ENCODE measurements at places on chromosomes 1 and 21.

DNA sequence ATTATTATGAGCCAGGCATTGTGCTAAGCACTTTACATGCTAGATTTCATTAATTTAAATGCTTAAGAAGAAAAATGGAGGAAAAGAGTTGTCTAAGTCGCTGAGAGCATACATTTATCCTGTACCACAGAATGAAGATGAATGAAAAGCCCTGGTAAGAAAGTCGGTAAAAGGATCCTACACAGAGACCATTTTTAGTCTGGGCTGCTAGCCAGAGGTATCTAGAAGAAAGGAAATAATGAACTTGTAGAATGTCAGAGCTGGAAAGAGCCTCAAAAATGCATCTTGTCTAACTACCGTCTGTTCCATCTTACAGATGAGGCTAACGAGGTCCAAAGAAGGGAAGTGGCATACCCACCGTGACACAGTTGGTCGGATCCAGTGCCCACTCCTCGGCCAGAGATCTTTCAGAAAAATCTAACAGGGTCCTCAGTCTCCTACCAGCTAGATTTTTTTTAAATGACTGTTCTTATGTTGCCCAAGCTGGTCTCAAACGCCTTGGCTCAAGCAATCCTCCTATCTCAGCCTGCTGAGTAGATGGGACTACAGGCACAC, 12.2 kb upstream of the TNR start:
- no peak for DNase-seq

DNA sequence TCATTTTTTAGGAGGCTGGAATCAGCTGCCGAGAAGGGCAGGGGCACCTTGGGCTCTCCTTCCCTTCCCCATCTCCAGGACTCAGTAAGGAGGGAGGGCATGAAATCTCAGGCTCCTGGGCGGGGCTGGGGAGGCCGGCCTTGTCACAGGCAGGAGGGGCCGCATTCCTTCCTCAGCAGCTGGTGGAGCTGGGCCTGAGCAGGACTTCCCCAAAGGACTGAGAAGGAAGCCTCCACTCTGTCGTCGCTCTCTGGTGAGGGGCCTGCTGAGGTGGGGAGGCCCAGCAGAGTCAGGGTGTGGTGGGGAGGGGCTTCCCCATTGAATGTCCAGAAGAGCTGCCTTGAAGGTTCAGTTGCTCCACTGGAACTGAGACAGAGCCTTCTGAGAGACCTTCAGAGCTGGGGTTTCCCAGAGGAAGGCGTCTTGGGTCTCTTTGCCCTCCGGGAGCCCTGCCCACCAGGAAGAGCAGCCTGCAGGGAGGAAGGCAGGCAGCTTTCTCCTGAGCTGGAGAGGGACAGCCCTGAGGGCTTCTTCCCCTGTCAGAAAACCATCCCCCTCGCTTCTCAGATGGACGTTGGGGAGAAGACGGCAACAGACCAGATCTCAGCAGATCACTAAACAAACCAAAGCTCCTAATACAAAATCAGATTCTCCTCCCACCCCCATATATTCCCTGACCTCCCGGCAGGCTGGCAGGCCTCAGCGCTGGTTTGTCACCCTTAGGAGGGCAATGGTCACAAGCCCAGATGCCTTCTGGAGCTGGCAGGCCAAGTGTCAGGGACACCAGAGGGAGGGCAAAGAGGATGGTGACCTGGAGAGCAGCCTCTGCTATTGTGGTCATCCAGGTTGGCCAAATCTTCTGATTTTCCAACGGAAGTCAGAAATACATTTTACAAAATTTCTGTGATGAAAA, 10.7 kb downstream of the KCNA10 start:
- no peak for DNase-seq

DNA sequence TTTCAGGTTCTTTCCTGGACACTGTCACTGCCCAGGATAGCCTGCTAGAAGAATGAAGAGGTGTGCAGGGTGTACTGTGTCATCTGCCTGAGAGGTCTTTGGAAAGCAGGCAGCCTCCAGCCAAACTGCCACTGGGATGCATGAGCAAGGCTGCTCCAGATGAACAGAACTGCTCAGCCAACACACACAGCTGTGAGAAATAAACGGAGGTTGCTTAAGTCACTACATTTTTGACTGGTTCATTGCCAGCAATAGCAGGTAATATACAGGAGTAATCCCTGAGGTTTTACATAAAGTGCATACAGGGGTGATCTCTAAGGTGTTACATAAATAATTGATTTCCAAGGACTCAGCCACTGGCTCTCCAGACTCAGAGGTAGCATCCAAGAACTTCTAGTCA, 516.9 kb downstream of the BRINP3 start:
- no peak for DNase-seq

- DNase-seq = no peak
Measured at GRCh38 chr1:185152187-185152767, 4.5 kb downstream of the TRMT1L start.

GRCh38 chr1:56780826-56781225, 38.4 kb downstream of the FYB2 start:
- DNase-seq = no peak

GRCh38 chr21:43274946-43275310, 106.1 kb downstream of the CRYAA start:
- no peak for DNase-seq

DNA sequence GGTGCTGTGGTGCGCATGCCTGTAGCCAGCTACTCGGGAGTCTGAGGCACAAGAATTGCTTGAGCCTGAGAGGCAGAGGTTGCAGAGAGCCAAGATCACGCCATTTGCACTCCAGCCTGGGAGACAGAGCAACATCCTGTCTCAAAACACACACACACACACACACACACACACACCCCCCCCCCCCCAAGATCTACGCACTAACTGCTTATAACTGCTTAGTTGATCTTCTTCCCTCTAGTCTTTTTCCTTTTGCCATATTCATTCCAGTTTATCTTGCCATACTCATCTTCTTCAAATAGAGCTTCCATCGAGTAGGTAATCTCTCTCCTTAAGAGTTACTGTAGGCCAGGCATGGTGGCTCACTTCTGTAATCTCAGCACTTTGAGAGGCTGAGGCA, 20.9 kb downstream of the EPB41 start:
- DNase-seq = no peak

DNA sequence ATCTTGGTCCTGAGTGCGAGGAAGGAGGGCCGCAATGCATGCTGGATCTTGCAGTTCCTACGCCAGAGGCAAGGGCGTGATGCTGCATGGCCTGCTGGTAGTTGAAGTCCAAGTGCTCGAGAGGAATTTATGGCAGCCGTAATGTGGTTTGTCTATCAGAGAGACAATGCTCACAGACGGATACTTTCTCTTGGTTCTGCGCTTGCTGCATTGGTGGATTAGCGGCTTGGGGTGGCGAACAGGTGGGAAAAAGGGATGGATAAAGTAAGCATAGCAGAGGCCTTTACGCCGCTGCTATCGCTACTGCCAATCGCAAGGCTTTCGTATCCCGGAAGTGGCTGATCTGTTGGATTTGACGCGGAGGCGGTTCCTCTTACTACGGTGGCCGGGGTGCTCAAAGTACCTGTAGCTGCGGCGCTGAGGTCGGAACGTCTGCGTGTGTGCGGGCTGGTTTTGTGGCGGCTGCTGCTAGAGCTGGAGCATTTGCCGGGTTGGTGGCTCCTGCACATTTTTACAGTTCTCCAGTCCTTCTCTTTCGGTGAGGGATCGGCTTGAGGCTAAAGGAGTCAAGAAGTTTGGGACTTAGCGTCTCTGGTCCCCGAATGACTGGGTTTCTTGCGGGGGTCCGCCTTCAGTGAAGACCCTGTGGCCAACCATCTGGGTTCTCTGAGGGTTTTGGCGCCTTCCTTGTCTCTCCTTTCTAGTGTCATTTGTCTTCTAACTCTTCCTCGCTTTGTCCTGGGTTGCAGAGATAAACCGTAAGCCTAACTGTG, at the start of gene ATG4C:
Gene ATG4C, plus strand, starts transcription at position 397 of the 773 bp plus-strand sequence. CDS start 19,655 bp downstream, outside the sequence.
- peak; percentile 74 for DNase-seq

GRCh38 chr1:12649971-12650421, 6.1 kb downstream of the AADACL4 start:
- no peak for DNase-seq

- DNase-seq = no peak
Measured at GRCh38 chr1:53068314-53069099, 6.5 kb downstream of the PODN start.

- no peak for DNase-seq
Measured at GRCh38 chr1:180241716-180242544, 11.9 kb downstream of the LHX4 start.

- DNase-seq = no peak
Measured at GRCh38 chr1:192978195-192978710, 80.9 kb downstream of the UCHL5 start.

- DNase-seq = no peak
Measured at GRCh38 chr1:24904731-24905354, 25.2 kb downstream of the RUNX3 start.

DNA sequence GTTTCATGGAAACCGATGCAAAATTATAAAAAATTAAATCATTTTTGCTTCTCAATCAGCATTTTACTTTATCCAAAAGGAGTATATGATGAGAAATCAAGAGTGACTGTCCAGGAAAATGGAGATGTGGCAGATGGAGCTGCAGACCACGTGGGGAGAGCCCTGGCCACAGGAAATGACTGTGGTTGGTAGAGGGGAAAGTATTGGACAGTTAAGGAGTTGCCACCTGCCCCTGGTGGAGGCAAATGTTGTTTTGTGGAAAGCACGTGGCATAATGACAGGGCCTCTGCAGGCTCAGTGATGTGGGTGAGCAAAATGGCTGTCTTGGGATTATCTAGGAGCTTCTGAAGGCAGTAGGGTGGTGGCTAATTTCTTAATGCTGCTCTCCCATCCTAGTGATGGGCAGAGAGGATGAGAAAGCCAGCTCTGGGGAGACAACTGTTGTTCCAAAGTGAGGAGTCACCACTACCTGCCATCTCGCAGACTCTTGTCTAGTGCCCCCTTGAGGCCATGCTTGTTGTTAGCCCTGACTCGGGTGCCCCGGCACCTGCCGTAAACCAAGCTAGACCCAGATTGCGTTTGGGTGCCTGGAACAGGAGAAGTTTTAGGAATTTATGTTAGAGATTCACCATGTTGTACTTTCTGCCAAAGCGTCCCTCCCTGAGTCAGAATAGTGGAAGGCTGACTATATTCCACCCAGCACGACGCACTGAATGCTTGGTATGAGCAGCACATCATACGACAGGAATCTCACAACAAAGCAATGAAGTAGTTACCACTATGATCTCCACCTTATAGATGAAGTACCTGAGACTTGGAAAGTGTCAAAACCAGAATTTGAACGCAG, 144.0 kb downstream of the ROR1 start:
- no peak for DNase-seq

DNA sequence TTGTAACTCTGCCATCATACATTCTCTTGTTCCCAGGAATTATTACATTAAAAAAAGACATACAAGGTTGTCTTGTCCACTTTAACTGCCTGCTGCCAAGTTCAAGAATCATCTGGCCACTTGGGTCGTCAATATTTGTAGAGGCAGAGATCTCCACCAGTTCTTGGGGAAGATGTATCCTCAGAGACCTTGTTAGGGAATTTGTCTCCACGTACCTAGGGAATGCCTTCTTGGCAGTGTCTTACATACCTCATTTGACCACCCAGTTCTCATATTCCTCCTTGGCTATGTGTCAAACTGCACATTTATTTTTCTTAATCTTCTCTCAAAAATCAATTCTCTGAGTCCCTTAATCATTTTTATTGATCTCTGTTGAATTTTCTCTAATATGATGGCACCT, 266.0 kb downstream of the SPATA17 start:
- no peak for DNase-seq

- DNase-seq = no peak
Measured at GRCh38 chr1:17617787-17618557, 78.5 kb downstream of the ARHGEF10L start.

GRCh38 chr1:50350421-50350820, 72.8 kb downstream of the DMRTA2 start:
- no peak for DNase-seq

DNA sequence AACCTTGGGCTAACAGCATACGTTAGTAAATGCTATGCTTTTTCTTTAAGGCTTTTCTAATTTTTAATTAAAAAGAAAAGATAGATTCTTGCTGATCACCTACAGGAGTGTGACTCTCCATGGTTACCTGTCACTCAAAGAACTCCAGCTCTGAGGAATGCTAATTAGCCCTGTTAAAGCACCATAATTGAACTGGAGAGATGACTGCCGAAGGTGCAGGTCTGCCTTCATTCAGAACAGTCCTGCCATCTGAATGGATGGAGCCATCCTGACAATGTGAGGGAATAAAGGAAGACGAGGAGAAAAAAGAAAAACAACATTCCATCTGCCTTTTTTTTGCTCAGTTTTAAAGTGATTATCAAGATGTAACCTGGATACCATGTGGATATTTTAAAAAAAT, 94.6 kb downstream of the ATP6V1G3 start:
- DNase-seq = no peak

- DNase-seq = no peak
Measured at GRCh38 chr1:82269431-82269830, 468.7 kb downstream of the ADGRL2 start.

GRCh38 chr1:144101397-144102045, 129.7 kb upstream of the FAM72C start:
- DNase-seq = no peak

- no peak for DNase-seq
Measured at GRCh38 chr1:218463194-218464156, 118.3 kb downstream of the TGFB2 start.

DNA sequence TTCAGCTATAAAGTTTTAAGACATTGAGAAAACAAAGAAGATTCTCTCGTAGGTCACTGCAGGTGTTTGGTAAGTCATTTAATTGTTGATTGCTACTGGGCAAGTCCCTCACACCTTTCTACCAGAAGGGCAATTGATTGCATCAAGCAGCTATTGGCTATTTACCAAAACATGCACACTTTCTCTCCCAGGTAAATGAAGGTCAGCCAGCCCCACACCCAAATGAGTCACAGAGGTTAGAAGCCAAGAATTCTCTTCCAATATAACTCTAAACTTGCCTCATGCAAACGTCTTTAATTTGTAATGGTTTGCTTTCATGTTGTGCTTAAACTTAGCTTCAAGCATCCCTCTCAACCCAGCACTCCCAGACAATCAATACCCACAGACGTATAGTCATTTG, 475.3 kb upstream of the ADGRL2 start:
- DNase-seq = no peak

DNA sequence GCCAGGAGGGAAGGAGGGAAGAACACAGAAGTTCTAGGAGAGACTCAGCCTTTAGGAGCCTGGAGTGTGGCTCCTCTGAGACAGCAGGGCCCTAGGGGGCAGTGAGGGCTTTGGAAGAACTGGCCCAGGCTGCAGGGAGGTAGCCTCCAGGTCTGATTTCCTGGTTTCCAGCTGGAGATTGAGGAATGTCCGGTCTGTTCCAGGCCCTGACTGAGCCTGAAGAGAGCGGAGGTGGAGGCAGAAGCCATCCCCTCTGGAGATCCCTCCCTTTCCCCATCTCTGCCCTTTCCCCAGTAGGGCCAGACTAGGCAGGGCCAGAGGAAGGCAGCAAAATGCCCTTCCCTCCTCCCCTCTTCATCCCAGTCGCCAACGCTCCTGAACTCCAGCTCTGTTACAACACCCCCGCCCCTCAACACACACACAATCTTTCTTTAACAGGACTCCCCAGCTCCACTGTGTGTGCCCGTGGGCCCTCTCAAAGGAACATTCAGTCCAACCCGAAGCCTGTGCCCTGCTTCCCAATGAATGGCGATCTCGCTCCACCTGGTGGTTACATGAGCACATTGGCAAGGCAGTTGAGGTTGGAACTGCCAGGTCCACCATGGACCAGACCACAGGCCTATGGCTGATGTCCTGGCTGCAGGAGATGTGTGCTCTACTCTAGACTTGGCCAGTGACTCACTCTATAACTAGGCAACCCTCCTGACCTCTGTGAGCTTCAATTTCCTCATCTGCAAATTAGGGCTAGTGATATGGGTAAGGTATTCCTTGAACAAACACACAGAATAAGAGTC, 32.0 kb downstream of the MAP7D1 start:
- peak; percentile 65 for DNase-seq
